ENCODE measurements at places on chromosomes 16 and 17.

- DNase-seq = no peak
Observed at GRCh38 chr17:69466905-69467667, 52.6 kb downstream of the MAP2K6 start.

DNA sequence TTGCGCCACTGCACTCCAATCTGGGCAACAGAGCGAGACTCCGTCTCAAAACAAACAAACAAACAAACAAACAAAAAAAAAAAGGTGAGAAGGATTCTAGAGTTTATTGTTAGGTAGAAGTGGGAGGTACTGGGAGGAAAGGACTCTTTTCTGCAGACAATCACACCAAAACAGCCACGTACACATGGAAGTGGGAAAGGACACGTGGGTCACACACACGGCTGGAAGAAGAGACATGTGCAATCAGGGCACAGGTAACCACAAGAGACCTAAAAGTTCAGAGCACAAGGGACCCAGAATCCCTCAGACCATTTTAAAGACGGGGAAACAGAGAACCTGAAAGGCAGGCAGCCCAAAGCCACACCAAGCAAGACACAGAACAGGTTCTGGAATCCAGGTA is 20.5 kb downstream of the XYLT1 start:
- DNase-seq = no peak

- no peak for DNase-seq
Observed at GRCh38 chr17:55284001-55284884, 19.5 kb downstream of the HLF start.

GRCh38 chr17:18246880-18247612 is 11.5 kb downstream of the FLII start:
- no peak for DNase-seq

GRCh38 chr16:55292491-55292890 is 31.5 kb upstream of the IRX6 start:
- no peak for DNase-seq

DNA sequence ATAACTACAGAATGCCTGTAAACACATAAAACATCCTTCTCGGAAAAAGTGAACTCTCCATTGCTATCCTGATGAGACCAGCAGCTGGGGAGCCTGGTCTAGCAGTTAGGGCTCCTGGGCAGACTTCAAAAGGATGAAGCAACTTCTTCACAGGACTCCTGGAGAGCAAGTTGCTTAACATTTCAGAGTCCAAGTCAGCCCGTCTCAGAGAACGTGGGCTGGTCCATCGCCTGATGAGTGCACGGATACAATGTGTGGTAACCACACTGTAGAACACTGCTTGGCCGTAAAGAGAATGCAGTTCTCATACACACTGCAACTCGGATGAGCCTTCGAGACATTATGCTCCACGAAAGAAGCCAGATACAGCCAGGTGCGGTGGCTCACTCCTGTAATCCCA is 52.7 kb downstream of the TMEM235 start:
- no peak for DNase-seq

- no peak for DNase-seq
Observed at GRCh38 chr16:13315642-13316427, 414.4 kb downstream of the SHISA9 start.

DNA sequence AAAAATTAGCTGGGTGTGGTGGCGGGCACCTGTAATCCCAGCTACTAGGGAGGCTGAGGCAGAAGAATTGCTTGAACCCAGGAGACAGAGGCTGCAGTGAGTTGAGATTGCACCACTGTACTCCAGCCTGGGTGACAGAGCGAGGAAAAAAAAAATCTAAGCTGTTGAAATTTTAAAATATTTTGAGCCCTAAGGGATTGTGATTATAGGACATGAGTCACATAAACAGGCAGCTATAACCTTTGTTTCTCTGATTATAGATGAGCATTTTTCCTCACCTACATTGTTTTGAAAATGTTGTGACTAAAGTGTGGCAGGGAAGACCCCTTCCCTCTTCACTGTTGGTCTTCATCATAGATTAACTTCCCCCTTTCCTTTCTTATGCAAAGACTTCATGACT is 135.5 kb downstream of the MGAT5B start:
- DNase-seq = no peak

DNA sequence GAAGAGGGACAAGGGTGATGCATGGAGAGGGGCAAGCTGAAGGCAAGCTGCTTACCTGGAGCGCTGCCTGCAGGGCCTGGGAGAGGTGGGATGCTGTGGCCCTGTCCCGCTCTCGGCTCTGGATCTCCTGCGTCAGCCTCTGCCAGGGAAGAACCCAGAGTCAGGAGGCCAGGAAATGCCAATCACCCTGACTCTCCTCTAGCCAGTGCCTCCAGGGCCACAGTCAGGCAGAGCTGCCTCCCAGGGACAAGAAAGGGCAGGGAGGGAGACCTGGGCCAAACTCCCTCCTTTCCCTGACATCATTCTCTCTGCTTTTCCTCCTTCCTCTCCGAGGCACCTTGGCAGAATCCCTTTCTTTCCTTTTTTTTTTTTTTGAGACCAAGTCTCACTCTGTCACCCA is 11.3 kb downstream of the CDK3 start:
- DNase-seq = no peak

GRCh38 chr16:15913046-15913698 is 24.8 kb upstream of the CEP20 start:
- DNase-seq = no peak

DNA sequence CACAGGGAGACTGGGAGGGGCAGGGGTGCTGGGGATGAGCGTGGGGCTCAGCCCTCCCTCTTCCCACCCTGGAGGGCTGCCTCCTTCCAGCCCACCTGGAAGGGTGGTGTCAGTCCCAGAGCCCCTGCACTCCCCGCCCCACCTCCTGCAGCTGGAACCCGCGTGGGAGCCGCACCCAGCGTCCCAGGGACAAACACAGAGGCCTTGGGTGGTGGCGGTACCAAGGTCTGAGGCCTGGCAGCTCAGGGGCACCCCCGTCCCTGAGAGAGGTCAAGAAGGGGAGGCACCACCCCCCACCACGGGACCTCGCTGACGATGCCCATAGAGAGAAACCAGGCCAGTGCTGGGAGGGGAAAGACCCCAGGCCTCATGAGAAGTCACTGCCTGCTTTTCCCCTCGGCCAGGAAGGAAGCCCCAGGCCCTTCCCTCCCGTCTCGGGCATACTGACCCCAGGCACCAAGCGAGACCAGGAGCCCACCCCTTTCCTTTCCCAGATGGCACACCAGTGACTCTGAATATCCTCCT is 4.1 kb downstream of the HS3ST6 start:
- no peak for DNase-seq

DNA sequence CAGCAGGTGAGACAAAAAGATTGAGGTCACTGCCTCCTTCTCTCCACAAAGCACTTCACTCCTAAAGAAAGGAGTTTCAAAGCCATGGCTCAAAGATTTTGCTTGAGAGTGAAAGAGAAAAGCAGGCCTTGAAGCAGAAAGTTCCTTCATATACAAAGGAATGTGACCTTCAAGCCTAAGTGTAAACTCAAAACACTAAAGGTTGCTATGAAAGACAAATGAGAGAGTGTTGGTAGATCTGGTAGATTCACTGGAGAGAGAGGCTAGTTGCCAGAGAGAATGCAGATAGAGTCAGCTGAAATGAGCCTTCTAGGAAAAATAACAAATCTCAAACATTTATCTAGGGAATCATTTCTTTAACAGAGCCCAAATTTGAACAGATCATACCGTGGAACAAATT is 305.2 kb downstream of the CDH8 start:
- DNase-seq = no peak

All from pons (tissue), 1 donor.